Activated CD8-positive, alpha-beta memory T cell treated with anti-CD3 and anti-CD28 coated beads for 4 hours (primary cell): ENCODE measurements at places on chromosomes 6 and 20.
A peak's percentile ranks its signal among the peaks of the same experiment; 100 is the strongest.

GRCh38 chr20:52383995-52384621 lies 192.5 kb upstream of the ZFP64 start:
- no peak for DNase-seq

DNA sequence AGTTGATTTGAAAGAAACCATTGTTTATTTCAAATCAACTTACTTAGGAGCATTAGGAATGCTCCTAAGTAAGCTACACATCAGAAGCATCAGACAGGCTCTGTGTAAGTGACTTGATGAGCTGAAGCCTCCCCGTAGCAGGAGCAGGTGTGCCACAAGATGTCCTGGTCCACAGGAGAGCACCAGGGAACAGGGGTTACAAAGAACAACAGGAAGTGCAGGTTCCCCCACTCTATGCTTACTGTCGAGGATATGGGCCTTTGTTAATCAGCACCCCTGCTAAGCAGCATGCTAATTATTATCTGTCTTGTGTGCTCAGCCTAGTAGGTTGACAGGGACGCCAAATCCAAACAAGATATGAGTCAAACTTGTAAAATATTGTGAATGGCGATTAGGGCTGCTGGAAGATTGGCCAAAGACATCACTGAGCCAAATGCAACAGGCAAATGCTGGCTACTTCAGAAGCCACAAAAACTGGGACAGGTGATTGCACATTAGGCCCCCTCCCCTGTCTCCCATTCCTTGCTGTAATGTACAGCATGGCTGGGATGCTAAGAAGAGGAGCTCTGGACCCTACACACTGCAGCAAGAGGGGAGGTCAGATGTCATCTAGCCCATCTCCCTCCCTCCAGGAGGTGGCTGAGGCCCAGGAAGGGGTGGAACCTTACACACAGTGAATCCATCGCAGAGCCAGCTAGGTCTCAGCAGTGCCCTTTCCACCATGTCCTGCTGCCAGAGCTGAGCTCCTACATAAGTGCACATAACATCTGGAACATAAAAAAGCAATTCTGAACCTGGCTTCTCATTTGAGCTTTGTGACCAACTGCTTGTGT lies 939 bp downstream of the TGM3 start:
- no peak for DNase-seq

DNA sequence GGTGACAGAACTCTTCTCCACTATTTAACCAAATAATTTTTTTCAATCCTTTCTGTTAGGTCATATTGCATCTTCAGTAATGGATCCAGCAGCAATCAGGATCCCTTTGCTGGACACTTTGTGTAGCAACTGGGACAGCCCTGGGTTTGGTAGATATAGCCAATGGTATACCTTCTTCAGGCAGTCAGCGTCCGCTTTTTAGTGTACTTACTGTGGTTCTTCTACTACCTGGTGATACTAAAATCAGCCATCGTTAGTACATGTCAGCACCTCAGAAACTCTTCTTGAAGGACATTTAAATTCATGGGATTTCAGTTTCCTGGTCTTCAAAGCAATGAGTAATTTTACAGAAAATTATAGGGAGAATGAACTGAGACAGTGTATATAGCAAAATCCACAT lies 93.5 kb downstream of the ADGRG6 start:
- no peak for DNase-seq

GRCh38 chr6:38354037-38354381 lies 285.7 kb downstream of the BTBD9 start:
- DNase-seq = no peak

DNA sequence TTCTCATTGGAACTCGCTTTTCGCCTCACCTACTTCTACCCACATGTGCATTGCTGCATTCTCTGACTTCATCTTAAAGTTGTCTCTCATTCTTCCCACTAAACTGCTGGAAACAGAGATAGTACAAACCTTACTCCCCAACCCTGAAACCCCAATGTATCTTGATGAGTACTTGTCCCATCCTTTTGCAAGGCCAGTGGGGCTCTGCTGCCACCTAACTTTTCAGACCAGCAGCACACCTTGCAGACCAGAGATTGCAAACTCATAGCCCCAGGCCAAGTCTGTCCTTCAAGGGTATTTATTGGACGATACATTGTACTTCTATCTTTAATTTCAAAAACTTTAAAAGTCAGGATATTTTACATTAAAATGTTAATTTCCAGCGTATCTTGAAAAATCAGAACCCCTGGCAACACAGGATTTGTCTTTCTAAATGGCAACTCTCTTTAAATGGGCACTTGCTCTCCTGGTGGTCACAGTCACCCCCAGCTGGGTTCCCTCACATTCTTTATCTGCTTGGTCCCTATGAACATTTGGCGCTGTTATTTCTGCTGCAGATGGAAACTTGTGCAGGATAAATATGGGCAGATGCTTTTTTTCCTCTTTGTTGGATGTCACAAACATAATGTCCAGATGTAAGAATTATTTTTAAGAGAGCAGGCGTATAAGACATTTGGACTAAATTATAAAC lies 83.9 kb downstream of the SOD2 start:
- DNase-seq = no peak

GRCh38 chr6:13368731-13369115 lies 40.4 kb upstream of the TBC1D7 start:
- DNase-seq = no peak

GRCh38 chr6:37320646-37321045 lies 33.1 kb upstream of the RNF8 start:
- DNase-seq = no peak

- DNase-seq = no peak
These were observed 74.2 kb downstream of the RIOK1 start for GRCh38 chr6:7463785-7464184.

- no peak for DNase-seq
These were observed 158.7 kb upstream of the CENPW start for GRCh38 chr6:126181173-126181741.

DNA sequence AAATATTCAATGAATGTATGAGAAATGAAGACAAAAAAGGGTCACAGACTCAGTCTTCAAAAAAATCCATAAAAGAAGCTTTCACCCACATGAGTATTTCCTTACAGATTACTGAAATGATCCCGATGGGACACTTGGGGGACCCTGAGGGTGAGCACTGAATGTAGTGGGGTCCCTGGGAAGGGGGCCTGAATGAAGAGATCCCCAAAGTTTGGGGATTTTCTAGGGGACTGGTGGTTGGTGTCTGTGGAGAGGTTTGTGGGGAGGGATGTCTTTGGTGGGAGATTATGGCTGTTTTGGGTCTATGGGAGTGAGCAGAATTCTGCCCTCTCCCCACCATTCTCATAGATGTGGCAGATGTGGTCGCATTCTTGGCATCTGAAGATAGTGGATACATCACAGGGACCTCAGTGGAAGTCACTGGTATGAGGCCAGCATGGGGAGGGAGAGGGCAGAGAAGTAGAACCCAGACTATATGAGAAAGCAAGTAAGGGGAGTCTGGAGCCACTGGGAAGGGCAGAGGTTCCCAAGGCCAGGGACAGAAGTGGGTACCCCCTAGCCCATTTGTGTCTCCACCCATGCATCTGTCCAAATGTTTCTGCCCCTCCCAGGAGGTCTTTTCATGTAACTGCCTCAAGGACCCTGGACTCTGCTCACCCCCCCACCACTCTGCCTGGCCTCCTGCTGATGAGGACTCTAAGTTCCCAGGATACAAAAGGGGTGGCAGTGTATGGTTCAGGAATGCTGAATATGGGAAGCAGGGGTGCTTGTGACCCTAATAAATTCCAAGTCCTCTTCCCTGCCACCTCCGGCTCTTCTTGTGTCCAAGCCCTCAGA lies 1.8 kb downstream of the HSD17B8 start:
- DNase-seq = no peak

GRCh38 chr6:86516087-86516486 lies 421.2 kb upstream of the HTR1E start:
- DNase-seq = no peak

DNA sequence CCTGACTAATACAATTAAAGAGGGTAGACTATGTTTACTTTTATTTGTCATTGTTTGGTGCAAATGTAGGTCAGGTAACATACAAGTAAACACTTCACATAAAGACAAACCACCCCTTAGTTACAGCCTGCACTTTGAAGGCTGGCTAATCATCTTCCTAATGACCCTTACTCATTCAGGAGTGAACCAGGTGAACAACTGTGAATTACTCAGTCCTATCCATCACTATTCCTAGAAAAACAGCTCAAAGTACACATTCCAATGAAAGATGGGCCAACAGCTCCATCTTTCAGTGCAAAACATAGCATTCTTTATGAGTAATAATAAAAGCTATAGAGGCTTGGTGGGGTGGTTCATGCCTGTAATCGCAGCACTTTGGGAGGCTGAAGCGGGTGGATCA lies 78.2 kb downstream of the FRK start:
- DNase-seq = no peak

DNA sequence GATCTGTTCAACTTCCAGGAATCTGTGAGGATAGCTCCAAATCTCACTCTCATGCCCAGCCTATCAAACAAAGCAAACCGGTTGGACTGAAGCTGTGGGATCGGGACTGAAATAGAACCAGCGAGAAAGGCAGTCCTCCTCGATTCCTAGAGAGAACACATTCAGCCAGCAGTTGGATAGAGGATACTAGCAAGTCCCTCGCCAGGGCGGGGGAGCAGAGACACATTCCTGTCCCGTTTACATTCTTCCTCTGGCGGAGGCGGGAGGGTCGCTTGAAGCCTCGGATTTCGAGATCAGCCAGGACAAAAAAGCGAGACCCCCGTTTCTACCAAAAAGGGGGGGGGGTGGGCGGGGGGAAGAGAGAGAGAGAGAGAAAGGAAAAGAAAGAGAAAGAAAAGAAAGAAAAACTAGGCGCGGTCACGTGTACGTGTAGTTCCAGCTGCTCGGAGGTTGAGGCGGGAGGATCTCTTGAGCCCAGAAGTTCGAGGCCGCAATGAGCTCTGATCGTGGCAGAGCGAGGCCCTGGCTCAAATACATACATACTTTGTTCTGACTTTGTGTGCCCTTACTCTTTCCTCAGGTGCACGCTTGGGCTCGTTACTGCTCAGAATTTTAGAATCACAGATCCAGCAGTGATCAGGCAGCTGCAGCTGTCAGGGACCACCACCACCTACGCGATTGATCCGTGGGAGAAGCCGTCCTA lies 19.5 kb downstream of the ZNF311 start:
- DNase-seq = no peak

GRCh38 chr6:55049866-55050265 lies 124.4 kb upstream of the HCRTR2 start:
- DNase-seq = no peak

DNA sequence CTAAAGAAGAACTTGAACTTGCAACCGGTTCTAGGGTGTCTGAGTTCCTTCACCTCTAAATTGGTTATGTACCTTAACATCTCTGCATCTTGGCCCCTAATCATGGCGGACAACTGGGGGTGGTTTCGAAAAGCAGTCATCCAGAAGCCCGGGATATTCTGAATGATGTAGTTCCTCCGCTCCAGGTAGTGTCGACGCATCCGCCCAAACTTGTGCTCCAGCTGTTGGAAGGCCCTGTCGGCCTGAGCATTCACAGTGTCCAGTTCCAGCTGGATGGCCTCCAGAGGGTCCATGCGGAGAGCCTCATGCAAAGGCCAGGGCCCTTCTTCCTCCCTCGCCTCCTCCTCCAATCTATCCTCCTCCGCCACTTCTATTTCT lies 887 bp downstream of the TSPYL1 start:
- no peak for DNase-seq

- peak; percentile 35 for DNase-seq
These were observed 160.1 kb downstream of the ZMYND8 start for GRCh38 chr20:47196091-47197081.

DNA sequence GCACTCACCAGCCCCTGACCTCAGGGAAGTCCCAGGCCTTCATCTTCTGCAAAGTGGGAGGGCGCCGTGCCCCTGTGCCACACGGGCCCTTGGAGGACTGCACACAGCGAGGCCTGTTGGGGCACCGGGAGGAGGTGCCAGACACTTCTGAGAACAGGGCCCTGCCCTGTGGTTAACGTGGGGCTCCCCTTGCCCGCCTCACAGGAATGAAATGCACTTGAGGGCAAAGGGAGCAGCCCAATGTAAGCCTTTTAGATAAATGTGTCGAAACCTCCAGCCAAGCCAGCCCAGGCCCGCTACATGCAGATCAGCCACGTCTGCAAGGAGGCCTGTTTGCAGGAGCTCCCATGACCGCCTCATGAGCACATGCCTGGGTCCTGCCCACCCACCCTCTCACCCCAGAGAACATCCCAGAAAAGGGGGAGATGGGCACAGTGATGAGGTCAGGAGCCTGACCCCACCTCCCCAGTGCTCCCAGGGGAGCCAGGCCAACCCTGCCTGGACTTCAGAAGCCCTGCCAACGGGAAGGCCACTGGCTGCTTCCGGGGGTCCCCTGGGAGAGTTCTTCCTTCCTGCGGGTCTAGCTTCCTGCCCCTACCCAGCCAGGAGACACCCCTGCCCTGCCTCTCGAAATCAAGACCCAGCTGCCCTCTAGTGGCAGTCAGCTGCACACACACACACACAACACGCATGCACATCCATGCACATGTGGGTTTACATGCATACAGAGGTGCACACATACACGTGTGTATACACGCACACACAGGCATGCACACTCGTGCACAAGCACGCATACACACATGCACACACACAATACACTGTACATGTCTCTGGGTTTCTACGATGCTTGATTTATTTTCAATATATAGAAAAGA lies 178.7 kb downstream of the TAF4 start:
- DNase-seq = no peak

DNA sequence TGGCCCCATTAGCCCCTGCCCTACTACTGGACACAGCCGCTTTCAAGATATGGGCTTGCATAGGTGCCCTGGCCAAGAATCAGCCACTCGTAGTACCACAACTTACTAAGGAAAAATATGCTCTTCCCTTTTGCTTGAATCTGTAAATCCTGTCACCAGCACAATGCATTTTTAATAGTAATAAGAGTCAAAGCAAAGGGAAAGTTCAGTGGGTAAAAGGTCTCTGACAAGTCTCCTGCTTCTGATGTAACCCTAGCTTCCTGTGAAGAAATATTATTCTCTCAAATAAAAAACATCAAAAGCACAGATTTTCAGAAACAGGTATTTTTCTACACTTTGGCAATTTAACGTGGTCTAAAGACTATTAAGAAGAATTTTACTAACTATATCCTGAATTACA lies 373.8 kb downstream of the GJA1 start:
- DNase-seq = no peak

GRCh38 chr6:133623065-133623464 lies 265.8 kb upstream of the TCF21 start:
- no peak for DNase-seq

DNA sequence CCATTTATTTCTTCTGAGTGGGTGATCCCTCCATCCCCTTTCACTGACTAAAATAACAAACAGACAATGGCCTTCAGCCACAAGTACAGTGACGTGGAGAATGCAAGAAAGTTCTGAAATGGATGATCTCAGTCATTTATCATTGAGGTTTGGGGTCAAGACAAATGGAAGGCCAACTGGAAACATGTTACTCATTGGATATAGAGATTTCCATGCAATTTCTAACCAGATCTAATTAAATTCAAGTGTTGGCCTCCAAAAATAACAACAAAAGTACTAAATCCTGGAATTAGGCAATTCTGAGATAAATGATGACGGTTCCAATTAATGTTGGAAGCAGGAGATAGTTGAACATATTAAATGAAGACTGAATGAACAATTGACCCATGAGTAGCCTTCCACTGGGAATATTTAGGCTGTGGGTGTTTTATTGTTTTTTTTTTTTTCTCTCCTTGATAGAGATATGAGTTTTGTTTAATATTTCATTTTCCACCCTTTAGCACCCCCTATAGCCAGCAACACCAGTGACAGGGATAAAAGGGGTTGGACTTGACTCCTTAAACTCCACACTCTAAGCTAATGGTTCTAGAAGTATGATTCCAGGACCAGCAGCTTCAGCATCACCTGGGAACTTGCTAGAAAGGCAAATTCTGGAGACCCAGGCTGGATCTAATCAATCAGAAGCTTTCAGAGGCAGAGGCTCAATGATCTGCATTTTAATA lies 112.8 kb downstream of the BCAS1 start:
- no peak for DNase-seq
